Umbilical cord (tissue), 2 donors: ENCODE measurements at places on chromosomes 1 and 21. TPM values are rescaled to one million over a fixed set of nuclear protein-coding genes. Genes with fewer than 3 reads are reported as not detected.

Gene TBX19
- total RNA-seq: 0.72 TPM

Gene RUSC1
- total RNA-seq: 17.1 TPM

Gene NID1
- total RNA-seq: 173 TPM

Gene OR2L13
- 3.1 TPM for total RNA-seq

Gene TRIM45
- 12.0 TPM for total RNA-seq

Gene CD247
- total RNA-seq: 6.5 TPM
